ENCODE measurements at places on chromosomes 3 and 15.

DNA sequence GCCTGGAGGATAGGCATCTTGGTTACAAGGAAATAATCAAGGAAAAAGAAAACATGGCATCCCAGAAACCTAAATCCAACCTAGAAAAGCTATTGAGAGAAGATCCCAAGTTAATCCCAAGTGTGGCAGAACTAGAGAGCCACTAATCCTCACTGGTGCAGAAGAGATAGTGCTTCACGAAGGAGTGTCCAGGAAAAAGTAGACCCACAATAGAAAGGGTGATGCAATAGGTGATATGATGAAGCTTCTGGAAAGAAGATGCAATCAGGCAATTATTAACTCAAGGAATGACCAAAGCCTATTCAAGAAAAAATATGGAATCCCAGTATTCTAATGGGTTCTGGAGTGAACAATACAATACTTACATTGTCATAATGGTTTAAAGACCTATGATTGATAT lies 95.2 kb downstream of the AQP9 start:
- DNase-seq = no peak

- no peak for DNase-seq
These were observed 387.6 kb upstream of the DPH6 start for GRCh38 chr15:35933531-35933930.

GRCh38 chr3:63968612-63969350 lies 54.5 kb downstream of the PSMD6 start:
- DNase-seq = no peak

GRCh38 chr3:19506171-19506570 lies 357.9 kb downstream of the KCNH8 start:
- no peak for DNase-seq

DNA sequence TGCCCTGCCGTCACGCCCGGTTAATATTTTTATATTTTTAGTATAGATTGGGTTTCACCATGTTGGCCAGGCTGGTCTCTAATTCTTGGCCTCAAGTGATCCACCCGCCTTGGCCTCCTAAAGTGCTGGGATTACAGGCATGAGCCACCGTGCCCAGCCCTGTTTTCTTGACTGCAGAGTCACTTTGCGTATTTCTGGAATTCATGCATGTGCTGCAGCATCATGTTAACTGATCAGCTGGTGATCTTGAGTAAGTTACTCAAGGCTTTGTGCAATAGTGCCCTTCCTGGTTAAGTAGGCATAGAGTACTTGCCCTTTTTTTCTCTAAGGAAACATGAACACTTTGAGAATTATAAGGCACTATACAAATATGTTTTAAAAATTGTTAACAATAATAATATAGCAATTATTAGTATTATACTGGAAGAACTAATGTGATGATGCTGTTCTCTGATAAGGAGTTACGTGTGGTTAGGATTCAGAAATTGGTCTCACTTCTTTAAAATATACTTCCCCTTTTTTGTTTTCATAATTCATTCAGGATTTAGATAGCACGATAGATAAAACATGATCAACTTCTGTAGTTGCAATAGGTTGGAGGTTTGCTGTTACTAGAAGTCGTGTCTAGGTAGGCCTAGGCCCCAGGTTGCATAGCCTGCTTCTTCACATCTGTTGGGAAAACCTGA lies 33.6 kb downstream of the GPR171 start:
- DNase-seq = no peak

- no peak for DNase-seq
These were observed 436.3 kb upstream of the SGO1 start for GRCh38 chr3:20622304-20622703.
